ENCODE measurements at places on chromosomes 5 and 9.

GRCh38 chr9:69620731-69621130 is 51.4 kb downstream of the APBA1 start:
- no peak for DNase-seq

DNA sequence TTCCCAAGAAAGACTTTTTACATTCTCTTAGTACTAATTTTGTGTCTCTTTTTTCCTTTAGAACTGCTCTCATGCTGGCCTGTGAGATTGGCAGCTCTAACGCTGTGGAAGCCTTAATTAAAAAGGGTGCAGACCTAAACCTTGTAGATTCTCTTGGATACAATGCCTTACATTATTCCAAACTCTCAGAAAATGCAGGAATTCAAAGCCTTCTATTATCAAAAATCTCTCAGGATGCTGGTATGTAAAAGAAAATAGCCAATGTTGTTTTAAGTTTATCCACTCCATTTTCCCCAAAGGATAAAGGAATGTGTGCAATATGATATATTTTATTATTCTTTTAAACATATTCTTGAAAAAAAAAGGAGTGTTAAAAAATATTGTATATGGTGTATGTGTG is 27.3 kb upstream of the TTC23L start:
- DNase-seq, result no peak

- DNase-seq, result no peak
Observed at GRCh38 chr5:154573011-154573410, 95.0 kb upstream of the HAND1 start.

GRCh38 chr5:33281431-33281843 is 159.3 kb upstream of the TARS1 start:
- DNase-seq, result no peak

- DNase-seq, result no peak
Observed at GRCh38 chr9:77023726-77024125, 4.3 kb downstream of the FOXB2 start.

- DNase-seq, result peak; percentile 35
Observed at GRCh38 chr5:56440871-56441740, 208.0 kb upstream of the ANKRD55 start.

GRCh38 chr5:81336556-81336955 is 35.2 kb downstream of the ZCCHC9 start:
- no peak for DNase-seq

- peak; percentile 45 for DNase-seq
Observed at GRCh38 chr5:56480705-56481427, 247.7 kb upstream of the ANKRD55 start.

DNA sequence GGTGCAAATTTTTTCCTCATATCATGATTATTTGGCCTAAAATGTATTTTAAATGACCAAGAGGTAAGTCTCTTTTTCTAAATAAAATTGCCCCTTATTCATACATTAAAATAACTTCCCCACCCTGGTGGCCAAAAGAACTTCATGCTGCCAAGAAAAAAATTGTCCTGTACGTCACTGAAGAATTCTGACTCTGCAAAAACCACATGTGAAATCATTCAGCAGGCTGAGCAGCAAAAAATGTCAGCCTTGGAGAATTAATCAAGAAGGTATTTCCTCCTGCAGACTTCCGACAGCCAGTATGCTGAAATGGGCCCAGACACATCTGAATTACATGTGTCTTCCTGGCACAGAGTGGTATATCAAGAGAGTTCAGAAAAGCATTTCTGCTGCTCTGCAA is 94.6 kb upstream of the HMHB1 start:
- no peak for DNase-seq

DNA sequence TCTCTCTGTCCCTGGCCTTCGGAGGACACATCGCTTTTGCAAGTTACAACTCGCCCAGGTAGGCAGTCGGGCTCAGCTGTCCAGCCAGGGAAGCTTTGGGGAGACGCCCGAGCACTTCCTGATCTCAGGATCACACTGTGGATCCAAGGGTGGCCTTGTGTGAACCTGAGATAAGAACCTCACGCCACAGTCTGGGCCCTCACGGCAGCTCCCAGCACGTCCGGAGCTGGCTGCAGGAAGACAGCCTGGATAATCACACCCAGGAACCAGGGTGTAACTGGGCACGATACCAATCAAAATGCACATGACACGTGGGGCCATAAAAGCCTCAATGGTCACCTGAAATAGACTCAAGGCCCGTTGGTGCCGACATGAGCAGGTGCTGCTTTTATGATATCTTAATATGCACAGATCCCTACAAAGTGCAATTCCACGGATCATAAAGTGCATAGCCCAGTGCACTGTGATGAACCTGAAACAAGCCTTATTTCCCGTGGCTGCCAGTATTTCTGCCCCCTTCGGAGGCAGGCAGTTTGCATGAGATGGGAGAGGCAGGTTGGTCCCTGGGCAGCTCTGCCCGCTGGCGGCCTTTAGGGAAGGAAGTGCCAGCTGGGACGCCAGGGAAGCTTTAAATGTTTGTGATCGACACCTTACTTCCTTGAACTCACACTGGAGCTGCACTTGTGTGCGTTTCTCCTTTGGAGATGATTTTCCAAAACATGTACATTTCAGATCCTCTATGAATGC is 14.5 kb downstream of the SLC6A18 start:
- DNase-seq, result no peak

- DNase-seq, result no peak
Observed at GRCh38 chr9:3180696-3181048, 336.8 kb upstream of the PUM3 start.

GRCh38 chr9:115598751-115599150 is 480.8 kb upstream of the TNC start:
- DNase-seq, result no peak

DNA sequence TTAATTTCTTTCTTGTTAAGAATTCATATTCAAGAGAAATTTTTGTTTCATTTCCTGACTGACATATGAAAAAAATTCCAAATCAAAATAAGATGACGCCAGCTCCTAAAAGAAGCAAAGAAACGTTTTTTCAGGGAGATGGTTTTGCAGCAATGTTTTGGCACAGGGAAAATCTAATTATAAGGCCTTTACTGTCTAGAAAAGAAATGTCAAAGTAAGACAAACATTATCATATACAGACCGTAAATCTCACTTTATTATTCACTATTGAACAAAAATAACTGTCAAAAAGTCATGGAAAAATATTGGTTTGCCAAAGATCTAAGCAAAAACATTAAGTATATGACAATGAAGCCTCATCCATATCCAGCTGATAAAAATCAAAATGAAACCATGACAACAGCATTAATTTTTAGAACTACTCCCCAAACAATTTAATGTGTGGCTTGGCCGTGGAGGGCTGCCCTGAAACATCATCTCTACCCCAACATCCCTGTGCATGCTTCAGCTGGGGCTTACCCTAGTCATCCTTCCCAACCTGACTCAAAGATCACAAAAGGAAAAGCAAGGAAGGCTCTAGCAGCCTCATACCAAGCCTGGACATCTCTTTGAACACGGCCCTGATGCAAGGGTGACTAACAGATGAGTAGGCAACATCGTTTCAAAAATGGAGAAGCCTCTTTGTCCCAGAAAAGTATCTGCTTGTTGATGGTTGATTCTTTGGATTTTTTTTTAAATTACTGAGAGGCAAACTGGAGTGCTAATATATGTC is 95.6 kb downstream of the ARSB start:
- DNase-seq, result no peak

GRCh38 chr5:164051745-164052144 is 546.3 kb downstream of the MAT2B start:
- DNase-seq, result no peak

- DNase-seq, result no peak
Observed at GRCh38 chr5:2602451-2603271, 148.8 kb downstream of the IRX2 start.

GRCh38 chr9:95082401-95083084 is 235.0 kb downstream of the FANCC start:
- DNase-seq, result no peak

DNA sequence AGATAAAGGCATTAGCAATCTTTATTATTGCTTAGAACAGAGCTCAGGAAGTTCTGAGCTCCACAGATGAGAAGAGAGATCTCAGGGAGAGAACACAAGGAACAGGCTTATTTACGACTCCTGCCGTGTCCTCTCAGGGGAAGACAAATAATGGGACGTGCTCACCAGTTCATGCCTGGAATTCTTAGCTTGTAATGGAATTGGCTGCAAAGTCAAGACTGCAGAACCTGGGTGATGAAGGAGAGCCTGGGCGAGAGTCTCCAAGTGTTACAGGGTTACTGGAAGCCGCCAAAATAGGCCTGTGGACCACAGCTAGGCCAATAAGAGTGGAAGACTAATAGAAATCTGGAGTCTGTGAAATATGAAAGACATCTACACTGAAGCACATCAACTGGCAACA is 174.5 kb upstream of the ADAMTSL1 start:
- DNase-seq, result no peak

GRCh38 chr9:33265211-33265865 is 489 bp downstream of the CHMP5 start:
- no peak for DNase-seq

- DNase-seq, result no peak
Observed at GRCh38 chr9:94511955-94512265, 43.0 kb upstream of the PCAT7 start.

GRCh38 chr9:121455527-121456239 is 44.0 kb downstream of the GGTA1 start:
- DNase-seq, result no peak

DNA sequence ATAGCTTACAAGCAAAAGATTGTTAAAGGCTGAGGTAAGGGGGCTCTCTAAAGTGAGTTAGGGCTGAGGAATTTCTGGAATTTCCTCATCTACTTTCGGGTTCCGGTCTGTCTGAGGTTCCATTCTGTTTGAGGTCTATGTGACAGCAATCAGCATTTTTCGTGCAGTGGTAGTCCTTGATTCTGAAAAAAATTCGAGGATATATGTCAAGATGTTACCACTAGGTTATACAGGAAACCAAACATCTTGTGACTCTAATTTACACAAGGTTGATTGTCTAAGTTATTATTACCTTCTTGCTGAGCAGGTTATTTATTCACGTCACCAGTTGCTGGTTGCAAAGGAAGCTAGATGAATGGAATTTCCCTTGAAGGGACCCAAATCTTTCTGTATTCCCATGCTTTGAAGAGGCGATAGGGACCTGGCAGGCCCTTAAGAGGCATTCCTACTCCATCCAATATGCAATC is 35.2 kb downstream of the RLN2 start:
- no peak for DNase-seq

GRCh38 chr5:155418960-155419579 is 405.5 kb downstream of the KIF4B start:
- DNase-seq, result no peak

- no peak for DNase-seq
Observed at GRCh38 chr5:53427965-53428364, 52.5 kb upstream of the FST start.

GRCh38 chr9:5562806-5563416 is 52.6 kb downstream of the PDCD1LG2 start:
- DNase-seq, result no peak

- no peak for DNase-seq
Observed at GRCh38 chr5:27845248-27845647, 806.9 kb upstream of the CDH9 start.

GRCh38 chr5:144236499-144236898 is 65.8 kb downstream of the KCTD16 start:
- DNase-seq, result no peak

GRCh38 chr9:121450241-121450640 is 49.4 kb downstream of the GGTA1 start:
- DNase-seq, result no peak

DNA sequence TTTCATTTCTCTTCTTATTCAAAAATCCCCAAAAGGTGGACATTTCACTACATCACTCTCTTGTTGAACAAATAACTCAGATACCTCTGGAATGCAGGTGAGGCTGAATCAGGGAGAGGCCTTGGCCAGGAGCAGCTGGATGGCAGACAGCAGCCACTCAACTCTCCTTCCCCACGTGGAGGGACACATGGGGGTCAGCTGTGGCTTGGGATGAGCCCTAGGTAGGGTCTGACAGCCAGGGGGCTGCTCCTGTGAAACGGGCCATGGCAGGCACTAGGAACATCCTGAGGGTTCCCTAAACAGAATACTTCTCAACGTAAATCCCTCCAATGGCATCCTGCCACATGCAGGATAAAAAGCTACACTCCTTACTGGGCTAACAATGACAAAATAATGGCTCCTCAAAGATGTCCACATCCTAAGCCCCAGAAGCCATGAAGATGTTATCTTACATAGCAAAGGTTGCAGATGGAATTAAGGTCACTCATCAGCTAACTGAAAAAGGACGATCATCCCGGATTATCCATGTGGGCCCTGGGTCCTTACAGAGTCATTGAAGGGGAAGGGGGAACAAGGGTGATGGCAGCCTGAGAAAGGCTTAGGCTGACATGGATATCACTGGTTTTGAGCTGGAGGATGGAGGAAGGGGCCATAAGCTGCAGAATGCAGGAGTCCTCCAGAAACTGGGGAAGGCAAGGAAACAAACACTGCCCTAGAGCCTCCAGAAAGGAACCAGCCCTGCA is 31.4 kb upstream of the S1PR3 start:
- no peak for DNase-seq

GRCh38 chr5:122674385-122674784 is 100.5 kb upstream of the SNX2 start:
- no peak for DNase-seq
